RPMI8226 (cell line): ENCODE measurements at places on chromosomes 11 and 22.

GRCh38 chr22:50190182-50190940 lies 4.6 kb downstream of the TRABD start:
- DNase-seq = peak; percentile 93

DNA sequence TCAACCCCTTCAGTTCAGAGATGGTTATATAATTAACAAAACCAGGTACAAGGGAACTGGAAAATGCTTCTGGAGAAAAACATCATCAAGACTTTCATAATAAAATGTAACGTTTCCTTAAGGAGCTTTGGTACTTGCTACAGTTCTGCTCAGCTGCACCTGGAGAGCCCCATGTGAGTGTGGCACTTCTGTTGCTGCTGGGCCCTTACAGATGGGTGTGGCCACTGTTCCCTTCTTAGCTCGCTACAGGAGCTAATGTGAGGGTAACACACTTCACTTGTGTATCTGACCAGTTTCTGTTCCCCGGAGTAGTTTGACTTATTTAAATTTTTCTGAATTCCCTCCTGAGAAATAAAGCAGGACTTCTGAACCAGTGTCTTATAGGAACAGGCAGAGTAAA lies 4.0 kb downstream of the POU2AF3 start:
- DNase-seq = no peak

DNA sequence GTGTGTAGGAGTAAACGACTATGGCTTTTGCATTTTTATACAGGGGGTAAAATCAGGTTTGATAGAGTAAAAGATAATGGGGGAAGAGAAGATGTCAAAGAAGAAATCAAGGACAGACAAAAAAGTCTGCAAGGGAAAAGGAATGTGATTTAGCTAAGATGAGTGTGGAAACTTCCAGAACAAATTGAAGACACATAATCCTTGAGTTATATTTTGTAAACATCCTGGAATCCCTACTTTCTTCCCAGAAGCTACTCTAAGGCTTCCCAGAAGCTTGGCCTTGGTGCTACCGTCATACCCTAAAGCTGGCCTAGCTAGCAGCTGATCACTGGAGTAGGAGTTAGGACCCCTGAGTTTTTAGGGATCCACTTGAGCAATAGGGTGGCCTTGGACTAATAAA lies 82.4 kb downstream of the BLID start:
- DNase-seq = no peak

GRCh38 chr11:85913513-85913912 lies 58.3 kb downstream of the CCDC83 start:
- no peak for DNase-seq

- DNase-seq = no peak
Observed at GRCh38 chr22:40196628-40197360, 19.1 kb downstream of the TNRC6B start.

DNA sequence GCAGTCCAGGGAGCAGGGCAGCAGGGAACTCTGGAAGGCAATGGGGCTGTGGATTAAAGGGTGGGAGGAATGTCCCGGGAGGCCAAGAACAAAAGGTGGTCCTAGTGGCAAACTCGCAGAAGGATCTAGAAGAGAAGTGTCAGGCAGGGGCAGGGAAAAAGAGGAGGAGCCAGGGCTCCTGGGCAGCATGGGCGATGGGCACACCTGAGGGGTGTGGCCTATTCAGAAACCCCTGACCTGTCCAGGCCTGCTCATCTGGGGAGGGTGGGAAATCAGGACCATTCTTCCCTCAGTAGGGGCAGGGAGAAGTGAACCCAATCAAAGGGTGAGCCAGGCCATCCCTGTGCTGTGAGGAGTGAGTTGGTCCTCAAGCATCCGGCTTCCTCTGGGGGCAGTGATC lies 108.6 kb downstream of the TRIM29 start:
- no peak for DNase-seq

GRCh38 chr11:123742031-123742723 lies 717 bp upstream of the ZNF202 start:
- no peak for DNase-seq

- no peak for DNase-seq
Observed at GRCh38 chr11:61657566-61658290, 22.5 kb upstream of the DAGLA start.

GRCh38 chr11:128852327-128853023 lies 14.6 kb downstream of the KCNJ1 start:
- DNase-seq = no peak
